ENCODE measurements at places on chromosomes 16 and 17.
A peak's percentile ranks its signal among the peaks of the same experiment; 100 is the strongest.

- DNase-seq: no peak
Observed at GRCh38 chr16:11393861-11394592, 48.8 kb downstream of the RMI2 start.

DNA sequence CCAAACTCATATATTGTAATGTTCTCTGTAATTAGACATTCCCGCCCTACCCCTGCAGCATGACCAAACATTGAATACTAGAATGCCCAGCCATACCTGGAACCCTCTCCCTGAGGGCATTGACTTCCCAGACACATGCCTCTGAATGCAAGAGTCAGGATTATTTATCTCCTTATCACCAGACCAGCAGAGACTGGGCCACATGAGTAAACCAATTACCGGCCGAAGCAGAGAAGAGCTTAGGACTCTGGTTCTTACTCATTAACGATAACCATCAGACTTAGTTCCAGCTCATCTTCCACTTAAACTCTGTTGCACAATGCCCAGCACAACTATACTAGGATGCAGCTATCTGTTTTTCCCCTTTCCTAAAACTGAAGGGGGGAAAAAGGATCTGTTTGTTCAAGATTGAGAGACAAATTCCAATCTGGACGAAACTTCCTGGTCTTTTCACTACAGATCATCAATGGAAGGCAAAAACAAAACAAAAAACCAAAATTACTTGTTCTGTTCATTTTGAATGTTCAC is 88.2 kb upstream of the CORO6 start:
- DNase-seq: peak; percentile 51

GRCh38 chr16:31487071-31487719 is 4.3 kb downstream of the SLC5A2 start:
- no peak for DNase-seq

DNA sequence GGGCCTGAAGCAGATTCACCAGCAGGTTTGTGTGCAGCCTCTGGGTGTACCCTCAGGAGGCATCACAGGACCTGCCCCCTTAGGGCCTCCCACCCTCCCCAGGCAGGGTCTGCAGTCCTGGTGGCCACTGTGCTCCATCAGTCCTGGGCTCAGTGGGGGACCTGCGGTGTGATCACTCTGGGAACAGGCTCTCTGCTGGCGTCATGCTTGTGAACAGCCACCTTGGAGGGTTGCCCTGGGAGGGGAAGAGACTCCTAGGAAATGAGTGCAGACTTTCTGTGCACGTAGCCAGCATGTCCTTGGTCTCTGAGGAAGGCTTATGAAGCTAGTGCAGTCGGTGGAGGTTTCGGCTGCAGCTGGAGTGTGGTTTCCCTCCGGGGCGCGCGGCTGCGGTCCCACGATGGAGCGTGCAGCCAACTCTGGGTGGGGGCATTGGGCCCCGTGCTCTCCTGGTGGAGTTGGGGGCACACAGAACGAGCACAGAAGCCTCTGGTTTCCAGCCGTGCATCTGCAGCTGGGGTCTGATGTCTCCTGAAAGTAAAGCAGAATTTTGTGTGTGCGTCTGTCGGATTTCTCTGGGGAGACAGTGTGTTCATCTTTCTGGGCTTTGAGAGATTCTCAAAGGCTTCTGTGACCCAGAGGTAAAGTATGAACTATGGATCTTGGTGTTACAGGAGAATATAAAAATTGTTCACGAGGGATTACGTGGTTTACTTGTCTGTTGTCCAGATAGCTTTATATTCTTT is 68.1 kb upstream of the ZNF750 start:
- DNase-seq: no peak

- no peak for DNase-seq
Observed at GRCh38 chr16:49348408-49349176, 25.0 kb upstream of the C16orf78 start.

DNA sequence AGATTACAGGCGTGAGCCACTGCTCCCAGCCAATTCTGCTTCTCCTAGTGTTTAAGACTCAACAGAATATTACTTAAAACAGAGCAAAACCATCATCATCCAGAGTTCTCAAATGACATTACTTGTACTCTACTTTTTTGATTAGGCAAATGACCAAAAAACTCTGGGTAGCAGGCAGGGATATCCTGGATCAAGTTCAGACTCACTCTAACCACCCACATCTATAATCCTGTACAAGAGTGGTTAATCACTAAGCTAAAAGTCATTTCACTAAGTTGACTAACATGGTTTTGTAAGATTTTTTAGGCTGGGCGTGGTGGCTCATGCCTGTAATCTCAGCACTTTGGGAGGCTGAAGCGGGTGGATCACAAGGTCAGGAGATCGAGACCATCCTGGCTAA is 6.8 kb downstream of the NAE1 start:
- peak; percentile 23 for DNase-seq

Measured in adipocyte (in vitro differentiated cells).